ENCODE measurements at places on chromosomes 2 and 18.

DNA sequence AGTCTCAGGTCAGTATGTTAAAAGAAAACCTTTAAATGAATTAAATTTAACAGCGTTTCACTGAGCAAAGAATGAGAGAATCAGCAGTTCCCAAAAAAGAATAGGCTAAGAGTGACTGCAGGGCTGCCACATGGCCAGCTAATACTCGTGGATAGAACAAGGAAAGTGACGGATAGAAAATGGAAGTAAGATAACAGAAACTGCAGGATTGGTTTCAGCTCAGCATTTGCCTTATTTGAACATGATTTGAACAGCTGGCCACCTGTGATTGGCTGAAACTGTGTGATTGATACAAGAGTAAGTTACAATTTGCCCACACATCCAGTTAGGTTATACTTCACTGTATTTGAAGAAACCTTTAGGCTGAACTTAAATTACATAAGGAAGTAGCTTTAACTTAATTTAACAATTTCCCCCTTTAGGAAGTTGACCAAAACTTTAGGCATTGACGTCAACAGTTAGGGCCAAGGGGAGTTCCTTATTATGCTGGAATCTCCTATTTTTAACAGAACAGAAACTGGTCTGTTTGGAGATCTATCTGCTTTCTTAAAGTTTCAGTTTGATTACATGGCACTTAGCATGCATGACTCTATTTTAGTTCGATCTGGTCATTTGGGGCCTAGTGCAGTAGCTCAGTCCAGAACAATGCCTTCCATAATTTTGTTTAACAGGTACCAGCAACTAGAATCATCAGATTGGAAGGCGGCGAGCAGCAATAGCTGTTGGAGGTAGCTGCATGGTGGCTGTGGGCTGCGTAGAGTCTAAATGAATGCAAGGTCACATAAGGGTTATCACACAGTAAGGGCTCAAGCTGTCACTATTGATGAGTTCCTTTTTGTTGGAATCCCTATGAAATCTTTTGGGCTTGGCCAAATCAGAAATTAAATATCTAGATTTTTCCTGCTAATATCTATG, 143.4 kb downstream of the TRIM43 start:
- DNase-seq: no peak

DNA sequence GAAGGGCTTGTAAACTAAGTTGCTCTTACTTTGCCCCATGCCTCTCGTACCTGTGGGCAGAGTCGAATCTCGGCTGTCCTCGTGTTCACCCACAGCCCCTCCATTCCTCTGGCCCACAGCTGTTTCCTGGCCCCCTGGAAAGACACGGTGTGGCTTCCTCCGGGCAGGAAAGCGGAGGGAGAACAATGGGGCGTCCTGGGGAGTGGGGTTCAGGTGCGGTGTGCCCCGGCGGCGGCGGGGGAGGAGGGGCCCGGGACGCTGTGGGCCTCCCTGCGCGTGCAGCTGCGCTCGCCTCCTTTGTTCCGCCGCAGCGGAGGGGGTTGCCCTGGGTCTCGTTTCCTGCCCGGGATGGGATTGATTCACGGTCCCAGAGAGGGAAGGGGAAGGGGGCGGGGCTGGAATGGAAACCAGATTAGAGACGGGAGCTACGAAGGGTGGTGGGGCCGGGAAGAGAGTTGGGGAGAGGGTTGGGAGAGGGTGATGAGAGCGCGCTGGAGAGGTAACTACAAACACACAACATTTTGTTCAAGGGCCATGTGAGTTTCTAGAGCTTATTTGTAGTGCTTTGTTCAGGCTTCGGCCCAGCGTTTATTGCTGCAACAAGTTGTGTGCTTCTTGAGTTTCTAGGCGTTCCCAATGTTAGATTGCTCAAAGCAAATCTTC, 796 bp downstream of the MYO1B start:
- DNase-seq: peak; percentile 57

- DNase-seq: no peak
Observed at GRCh38 chr2:238157506-238158017, 1.2 kb upstream of the ERFE start.

GRCh38 chr2:8833853-8834252, 3.6 kb downstream of the KIDINS220 start:
- no peak for DNase-seq

- DNase-seq: no peak
Observed at GRCh38 chr18:24094561-24094960, 44.3 kb upstream of the CABYR start.

- DNase-seq: no peak
Observed at GRCh38 chr2:20416723-20417122, 30.2 kb upstream of the RHOB start.

DNA sequence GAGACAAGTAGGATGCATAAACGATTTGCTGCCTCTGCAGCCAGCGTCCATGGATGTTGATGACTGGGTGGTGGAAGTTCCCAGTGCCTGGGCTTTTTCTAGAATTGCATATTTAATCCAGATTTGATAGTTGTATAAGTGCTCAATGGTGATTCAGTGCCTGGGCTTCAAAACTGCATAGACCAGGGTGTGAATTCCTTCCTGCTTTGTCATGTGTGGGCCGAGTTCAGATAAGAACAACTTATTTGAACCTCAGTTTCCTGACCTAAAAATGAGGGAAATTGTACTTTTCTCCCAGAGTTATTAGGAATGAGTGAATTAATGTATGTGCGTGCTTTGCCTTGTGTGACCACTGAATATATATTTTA, 154.6 kb downstream of the WDSUB1 start:
- DNase-seq: peak; percentile 55

GRCh38 chr2:40471866-40472265, 20.0 kb upstream of the SLC8A1 start:
- DNase-seq: no peak

GRCh38 chr2:197011801-197012641, 85.5 kb upstream of the PGAP1 start:
- peak; percentile 56 for DNase-seq

GRCh38 chr2:227570615-227571014, 28.1 kb upstream of the SCYGR2 start:
- DNase-seq: no peak

GRCh38 chr2:30620102-30620501, 173.1 kb downstream of the LCLAT1 start:
- no peak for DNase-seq

DNA sequence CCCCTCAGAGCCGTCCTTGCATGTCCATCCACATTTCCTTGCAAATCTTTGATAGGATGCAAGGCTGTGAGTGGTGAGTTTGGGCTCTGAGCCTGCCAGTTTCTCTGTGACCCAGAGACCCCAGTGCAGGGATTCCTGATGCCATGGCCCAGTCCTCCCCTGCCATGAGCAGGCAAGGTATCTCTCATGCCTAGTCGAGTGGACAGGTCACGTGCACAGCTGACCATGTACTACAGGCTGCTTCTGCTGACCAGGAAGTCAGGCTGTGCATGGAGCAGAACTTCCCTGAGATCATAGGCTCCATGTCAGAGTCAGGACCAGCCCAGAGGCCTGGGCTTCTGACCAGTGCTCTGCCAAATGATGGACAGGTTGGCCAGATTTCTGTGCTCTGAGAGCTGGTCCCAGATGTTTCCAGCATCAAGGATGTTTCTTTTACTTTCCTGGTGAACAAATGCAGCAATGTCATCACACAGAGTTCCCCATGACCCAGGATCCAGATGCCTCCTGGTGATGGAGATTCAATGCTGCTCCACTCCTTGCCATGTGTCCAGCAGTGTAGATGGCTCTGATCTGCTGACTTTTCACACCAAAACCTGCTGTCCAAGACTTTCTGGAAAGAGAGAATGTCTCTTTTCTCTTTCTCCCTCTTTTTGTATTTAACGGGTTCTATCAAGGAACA, 321.6 kb upstream of the HS6ST1 start:
- DNase-seq: no peak

- no peak for DNase-seq
Observed at GRCh38 chr2:232877940-232878511, 8.0 kb downstream of the SNORC start.

DNA sequence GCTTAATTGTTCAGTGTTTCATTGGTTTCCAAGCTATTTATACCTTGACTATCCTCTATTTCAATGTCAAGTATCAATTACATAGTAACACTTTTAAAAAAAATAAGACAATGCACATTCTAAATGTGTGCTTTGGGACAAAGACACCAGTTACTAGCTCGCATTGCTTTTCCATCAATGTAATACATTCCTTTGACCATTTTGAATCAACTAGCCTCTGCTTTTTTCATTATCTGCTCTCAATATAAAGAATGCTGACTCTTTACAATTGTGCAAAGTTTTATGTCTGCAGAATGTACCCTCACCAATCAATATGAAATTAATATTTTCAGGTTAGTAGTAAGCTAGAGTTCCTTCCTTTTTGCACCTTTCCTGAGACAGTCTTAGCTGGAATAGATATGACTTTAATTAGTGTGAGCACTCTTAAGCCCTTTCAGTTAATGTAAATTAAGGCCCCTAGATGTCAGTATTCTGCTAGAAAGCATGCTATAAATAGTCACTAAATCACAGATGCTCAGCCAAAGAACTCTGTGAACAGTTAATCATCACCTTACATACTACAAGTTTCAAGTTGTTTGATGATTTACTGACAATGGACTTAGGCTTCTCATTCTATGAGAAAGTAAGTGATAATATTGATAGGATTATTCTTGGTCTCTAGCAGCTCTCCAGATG, 413.6 kb downstream of the PTH2R start:
- no peak for DNase-seq

DNA sequence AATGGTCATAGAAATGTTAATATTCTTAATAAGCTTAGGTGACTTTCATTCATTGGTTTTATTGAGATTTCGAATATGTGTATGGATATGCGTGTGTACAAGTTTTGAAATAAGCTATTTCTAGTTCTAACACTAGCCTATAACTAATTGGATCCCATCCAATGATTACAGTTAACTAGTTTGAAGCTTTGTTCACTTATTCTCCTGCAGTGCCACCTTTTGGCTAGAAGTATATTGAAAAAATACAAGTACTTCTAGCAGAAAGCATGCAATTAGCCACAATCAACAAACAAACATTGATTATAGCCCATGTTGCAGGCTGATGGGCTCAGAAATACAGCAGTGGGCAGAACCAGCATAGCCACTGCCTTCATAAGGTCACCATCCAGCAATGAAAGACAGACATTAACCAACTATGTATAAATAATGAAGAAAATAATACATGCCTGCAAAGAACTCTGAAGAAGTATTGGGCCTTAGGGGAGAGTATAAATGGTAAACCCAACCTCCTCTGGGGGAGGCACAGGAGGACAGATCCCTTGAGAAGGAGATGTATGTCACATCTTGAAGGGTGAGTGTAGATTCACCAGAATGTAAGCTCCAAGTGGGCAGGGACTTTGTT, 5.1 kb upstream of the PIEZO2 start:
- DNase-seq: peak; percentile 60

GRCh38 chr18:9952633-9953416, 39.0 kb downstream of the VAPA start:
- no peak for DNase-seq

GRCh38 chr2:29322011-29322410, 206.8 kb downstream of the CLIP4 start:
- DNase-seq: no peak

DNA sequence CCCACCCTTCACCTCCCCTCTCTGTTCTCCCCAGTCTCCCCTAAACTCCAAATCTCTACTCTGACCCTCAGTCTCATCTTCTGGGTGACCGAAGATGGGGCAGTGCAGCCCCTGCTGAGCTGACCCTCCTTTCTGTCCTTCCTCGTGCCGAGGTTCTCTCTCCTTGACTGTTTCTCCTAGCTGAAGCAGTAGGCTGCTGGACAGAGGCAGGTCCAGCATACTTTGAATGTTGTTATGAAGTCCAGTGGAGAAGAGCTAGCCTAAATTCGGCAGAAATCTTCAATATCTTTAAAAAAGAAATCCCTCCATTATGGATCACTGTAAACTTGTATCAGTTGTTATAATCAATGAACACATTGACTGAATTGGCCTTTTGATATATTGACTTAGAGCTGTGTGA, 63.2 kb downstream of the RRM2 start:
- no peak for DNase-seq

DNA sequence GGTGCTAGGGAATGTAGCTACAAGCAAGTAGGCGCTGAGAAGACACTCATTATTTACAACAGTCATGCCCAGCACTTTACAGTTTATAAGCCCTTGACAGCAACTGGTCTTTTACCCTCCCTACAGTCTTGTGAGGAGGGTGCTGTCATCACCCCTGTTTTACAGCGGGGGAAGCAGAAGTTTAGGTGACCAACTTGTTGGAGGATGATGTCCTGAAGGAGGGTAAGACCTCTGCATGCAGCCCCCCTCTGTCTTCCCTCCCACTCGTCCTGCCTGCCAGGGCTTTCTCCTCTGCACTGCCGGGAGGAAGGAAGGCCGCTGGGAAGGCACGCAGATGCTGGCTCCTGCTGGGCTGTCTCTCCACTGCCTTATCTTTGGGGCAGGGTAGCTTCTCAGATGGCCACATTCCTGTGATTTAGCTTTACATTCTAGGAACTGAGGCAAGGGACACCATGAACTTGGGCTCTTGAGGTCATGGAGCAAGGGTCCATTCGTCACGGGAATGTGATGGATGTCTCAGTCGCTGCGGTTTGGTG, 972 bp downstream of the IL1R1 start:
- peak; percentile 43 for DNase-seq

GRCh38 chr2:63569740-63570139, 18.5 kb downstream of the WDPCP start:
- no peak for DNase-seq

GRCh38 chr18:56775701-56776100, 124.5 kb downstream of the WDR7 start:
- no peak for DNase-seq

- DNase-seq: peak; percentile 41
Observed at GRCh38 chr2:109213646-109214433, 84.8 kb downstream of the SH3RF3 start.

DNA sequence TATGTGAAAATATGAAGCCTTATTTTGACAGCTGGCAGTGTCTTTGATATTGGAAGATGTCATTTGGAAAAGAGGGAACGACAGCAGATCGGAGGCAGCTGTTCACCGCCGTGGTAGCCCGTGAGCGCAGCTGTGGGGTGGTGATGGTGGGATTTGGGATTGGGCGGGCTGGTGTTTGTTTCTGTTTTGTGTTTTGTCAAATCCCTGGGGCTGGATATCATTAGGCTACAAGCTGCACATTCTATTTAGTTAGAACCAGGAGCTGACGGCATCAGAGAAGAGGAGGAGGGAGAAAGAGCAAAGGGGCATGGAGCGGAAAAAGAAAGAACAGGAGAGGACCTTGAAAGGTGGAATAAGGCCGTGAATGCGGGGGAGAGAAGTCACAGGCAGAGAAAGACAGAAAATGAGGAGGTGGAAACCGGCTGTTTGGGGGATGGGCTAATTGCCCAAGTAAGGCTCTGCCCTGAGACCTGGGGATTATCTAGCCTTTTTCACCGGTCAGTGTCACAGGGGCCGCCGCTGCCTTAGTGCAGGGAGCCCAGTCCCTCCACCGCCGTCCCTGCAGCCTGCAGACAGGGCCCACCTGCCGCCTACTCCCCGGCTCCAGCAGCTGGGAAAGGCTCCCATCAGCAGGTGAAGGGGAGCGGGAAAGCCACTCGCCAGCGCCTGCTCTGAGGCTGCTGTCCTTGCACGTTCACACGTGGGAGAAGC, 88.0 kb downstream of the ZCCHC2 start:
- DNase-seq: no peak
